ENCODE measurements at places on chromosomes 7 and 10.

- DNase-seq = peak; percentile 4
These were observed 46.6 kb downstream of the LRRN3 start for GRCh38 chr7:111137296-111138192.

DNA sequence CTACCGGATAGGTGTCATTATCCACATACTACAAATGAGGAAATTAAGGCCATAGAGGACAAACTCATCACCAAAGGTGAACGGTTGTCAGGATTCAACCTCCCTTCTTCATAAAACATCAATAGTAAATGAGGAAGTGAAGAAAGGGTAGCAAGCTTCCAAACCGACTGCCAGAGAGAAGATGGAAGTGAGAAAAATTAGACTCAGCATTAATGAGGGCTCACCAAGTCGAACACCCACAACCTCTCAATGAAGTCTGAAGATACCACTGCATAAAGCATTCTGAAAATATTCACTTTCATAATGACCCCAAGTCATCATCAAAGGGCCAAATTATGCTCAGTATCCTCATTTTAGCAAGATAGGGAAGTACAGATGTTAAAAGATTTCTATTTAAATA, 29.6 kb downstream of the ABCB4 start:
- DNase-seq = no peak

GRCh38 chr7:5388905-5389433, 34.7 kb downstream of the TNRC18 start:
- DNase-seq = no peak

DNA sequence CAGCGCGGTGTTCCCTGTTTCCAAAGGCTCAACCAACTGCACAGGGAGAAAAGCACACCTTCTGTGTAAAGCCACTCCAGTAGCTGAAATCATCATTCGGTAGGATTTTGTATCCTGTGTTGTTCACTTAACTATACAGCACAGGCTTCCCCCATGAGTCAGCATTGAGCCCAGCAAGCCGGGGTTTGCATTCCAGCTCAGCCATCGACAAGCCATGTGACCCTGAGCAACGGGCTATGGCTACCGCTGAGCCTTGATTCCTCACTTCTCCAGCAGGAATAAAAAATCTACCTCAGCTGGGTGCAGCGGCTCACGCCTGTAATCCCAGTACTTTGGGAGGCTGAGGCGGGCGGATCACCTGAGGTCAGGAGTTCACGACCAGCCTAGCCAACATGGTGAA, 44.1 kb upstream of the ATP6V0A4 start:
- no peak for DNase-seq

DNA sequence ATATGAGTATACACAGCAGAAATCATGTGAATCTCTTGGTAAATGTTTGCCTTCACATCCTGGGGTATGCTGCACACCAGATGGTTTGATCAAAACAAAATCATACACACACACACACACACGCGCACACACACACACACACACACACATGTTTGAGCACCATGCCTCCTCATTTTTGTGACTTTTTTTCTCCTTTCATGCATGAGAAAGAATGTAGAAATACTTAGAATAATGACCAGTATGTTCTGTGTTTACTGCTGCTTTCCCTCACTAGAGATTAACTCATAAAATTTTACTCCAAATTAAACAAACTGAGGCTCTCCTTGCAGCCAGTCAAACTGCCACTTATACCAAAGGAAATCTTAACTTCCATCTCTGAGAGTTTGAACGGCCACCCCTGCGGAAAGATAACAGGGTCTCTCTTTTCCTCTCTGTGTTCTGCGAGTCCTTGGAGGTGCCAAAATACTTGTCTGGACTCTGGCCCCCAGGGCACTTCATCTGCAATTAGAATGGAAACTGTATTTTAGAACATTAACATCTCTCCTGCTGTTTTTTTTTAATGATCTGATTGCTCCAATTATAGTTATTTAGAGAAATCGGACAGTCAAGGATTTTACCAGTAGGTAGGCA, 320.8 kb upstream of the NFE2L3 start:
- no peak for DNase-seq

DNA sequence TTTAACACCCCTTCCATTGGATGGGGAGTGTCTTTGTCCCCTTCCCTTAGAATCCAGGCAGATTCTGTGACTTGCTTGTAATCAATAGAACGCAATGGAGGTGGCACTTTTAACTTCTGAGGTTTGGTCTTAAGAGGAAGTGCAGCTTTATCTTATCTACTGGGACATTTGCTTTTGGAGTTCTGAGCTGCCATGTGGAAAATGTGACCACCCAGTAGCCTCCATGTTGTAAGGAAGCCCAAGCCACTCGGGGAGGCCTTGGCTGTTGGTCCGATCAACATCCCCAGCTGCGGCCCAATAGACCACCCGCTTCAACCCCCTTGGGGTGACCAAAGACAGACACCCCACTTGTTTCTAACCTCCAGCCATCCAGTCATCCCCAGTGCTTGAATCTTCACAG, 86.3 kb upstream of the FAM171A1 start:
- DNase-seq = no peak

DNA sequence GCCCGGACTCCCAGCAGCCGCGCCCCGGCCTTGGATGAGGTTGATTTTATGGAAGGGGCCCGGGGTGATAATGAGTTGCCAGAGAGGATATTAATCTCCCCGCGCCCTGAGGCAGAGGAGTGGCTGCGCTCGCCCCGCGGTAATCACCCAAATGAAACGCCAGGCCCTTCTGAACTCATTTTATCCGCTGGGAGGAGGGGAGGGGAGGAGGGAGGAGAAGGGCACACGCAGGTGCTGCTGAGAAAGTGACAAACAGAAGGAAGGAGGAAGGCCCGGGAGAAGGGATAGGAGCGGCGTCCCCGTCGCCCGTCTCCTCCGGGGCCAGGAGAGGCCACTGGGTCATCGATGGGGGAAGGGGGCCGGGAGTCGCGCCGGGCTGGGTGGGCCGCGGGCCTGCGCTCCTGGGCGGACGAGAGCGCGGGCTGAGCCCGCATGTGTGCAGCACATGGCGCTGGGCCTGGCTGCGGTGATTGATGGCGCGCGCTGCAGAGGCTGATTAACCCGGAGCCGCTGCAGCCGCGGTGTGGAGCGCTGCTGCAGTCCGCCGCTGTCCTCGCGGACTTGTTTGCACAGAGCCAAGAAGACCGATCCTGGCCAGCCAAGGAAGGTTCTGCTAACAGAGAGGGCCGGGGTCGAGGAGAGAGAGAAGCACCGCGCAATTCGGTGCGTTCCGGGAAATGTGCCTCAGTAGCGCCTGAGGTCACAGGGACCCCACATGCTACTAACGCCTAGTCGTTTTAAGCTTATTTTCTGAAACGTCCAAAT, 6.5 kb downstream of the MNX1 start:
- no peak for DNase-seq

- no peak for DNase-seq
These were observed 109.1 kb downstream of the POLL start for GRCh38 chr10:101478956-101479355.

DNA sequence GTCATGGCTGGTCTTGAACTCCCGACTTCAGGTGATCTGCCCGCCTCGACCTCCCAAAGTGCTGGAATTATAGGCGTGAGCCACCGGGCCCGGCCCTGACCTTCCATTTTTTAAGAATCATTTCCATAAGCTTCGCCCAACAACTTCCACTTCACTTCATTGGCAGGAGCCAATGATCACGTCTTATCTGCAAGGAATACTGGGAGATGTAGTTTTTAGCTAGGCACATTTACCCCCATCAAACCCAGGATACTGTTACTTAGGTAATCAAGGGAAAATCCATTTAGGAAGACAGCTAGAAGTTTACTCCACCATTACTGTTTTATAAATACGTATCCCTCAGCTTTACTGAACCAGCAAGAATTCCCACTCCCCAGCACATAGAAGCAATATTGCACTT, 3.4 kb upstream of the CDK13 start:
- no peak for DNase-seq

DNA sequence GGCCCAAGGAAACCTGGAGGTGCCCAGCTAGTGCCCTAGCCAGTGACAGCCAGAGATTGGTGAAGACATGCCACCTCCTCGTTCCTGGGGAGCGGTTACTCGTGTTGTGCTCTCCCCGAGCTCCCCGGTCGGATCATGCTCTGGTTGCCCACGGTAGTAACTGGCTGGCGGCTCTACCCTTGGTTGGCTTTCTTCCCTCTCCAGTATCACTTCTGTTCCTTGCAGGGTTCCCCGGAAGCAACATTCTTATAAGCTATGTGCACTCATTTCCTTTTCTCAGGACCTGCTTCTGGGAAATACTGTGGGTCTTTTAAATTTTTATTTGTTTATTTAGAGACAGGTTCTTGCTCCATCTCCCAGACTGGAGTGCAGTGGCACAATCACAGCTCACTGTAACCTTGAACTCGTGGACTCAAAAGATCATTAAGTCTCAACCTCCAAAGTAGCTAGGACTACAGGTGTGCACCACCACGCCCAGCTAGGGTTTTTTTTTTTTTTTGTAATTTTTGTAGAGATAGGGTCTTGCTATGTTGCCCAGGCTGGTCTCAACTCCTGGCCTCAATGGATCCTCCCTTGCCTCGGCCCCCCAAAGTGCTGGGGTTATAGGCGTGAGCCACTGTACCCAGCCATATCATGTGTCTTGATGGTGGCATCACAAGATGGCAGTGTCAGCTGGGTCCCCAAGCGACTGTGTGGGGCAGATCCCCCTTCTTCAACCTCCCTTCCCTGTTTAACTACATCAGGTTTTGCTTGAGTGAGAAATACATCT, 6.9 kb upstream of the CALHM1 start:
- DNase-seq = no peak

GRCh38 chr7:54338319-54338718, 203.9 kb upstream of the VSTM2A start:
- DNase-seq = no peak

DNA sequence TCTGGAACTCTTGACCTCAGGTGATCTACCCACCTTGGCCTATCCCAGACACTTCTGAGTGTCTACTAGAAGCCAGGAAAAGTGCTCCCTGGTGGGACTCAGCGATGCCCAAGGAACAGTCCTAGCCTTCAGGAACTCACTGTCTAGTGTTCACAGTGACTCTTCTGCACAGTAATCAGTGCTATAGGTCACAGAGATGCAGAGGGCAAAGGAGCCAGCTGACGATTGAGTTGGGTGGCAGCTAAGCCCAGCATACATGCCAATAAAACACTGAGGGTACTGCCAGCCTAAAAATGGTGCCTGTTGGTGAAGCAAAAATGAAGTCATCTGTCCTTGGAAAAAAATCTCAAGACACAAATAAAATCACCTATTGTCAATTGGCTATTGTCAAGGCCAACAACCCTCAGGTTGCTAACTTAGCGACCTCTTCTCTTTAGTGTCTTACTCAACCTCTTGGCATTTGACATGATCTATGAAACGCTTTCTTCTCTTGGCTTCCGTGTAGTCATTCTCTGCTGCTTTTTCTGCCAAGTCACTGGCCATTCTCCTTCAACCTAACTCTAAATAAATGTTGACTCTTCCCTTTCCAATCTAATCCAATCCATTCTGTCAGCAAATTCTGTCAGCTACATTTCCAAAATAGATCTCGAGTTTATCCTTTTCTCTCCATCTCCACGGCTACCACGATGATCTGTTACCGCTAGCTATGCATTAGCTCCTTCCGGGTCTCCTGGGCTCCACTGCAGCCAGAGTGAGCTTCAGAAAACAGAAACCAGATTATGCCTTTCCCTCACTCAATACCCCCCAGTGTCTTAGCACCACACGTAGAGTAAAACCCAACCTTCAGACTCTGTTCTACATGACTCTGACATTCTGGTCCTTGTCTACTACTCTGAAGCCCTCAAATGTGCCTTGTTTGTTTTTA, 99.2 kb downstream of the ATXN7L1 start:
- DNase-seq = no peak

DNA sequence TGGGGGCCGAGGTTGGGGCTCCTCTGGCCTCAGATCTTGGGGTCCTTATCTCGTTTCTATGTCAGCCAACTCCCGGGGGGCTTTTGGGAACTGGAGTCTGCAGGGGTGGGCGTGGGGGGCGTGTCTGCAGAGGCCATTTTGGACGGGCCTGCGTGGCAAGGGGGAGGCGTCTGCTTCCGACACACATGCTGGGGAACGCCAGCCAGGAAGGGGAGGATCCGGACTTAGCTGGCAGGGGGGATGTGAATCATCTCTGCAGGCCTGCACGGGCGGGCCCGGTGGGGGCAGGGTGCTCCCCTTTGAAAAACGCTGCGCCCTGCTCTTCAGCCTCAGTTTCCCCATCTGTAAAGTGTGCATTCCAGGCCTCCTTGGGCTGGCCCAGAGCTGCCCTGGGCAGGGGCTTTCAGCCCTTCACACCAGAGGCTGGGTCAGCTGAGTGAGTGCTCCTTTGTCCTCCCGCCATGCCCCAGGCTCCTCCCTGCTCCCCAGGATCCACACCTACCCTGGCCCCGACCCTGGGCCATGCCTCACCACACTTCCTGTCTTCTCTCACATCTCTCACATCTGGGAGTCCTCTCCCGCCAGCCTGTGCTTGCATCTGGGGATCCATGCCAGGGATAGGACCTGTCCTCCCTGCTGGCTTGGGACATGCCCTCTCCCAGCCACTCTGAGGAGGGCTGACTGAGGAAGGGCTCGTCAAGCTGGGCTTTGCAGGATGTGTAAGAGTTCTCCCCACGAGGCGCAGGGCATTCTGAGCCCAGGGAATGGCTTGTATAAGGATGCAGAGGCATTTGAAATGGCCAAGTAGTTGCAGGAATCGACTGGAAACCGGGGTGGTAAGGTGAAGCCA, 172.6 kb upstream of the TNRC18 start:
- DNase-seq = peak; percentile 64

- no peak for DNase-seq
These were observed 19.7 kb downstream of the UBTD1 start for GRCh38 chr10:97518301-97519043.

- DNase-seq = no peak
These were observed 105.1 kb downstream of the GRB10 start for GRCh38 chr7:50677638-50677996.

- DNase-seq = no peak
These were observed 23.7 kb downstream of the USP6NL start for GRCh38 chr10:11587722-11588259.

- no peak for DNase-seq
These were observed 254.2 kb upstream of the HABP2 start for GRCh38 chr10:113298616-113299015.

DNA sequence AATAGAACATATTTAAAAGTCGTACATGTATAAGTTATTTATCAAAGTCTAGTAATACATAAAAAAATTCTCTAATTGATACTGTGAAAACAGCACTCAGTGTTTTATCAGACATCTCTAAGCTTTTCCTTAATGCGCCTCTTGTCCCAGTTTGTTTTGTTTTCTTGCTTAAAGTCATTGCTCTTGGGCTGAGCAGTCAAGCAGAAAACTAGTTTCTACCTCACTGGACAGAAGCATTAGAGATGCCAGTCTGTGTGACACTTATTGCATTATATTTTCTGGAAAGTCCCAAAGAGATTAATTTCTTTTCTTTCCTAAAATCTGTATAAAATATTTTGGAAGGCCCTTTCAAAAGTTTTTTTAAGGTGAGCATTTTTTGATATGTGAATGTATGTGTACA, 236.2 kb downstream of the PCLO start:
- no peak for DNase-seq

DNA sequence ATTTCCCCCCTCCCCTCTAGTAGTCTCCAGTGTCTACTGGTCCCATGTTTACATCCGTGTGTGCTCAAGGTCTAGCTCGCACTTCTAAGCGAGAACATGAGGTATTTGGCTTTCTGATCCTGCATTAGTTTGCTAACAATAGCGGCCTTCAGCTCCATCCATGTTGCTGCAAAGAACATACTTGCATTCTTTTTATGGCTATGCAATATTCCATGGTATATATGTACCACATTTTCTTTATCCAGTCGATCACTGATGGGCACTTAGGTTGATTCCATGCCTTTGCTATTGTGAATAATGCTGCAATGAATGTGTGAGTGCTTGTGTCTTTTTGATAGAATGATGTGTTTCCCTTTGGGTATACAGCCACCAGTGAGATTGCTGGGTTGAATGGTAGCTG, 160.6 kb downstream of the SFMBT2 start:
- no peak for DNase-seq

- peak; percentile 57 for DNase-seq
These were observed 15.6 kb downstream of the SHH start for GRCh38 chr7:155796381-155797261.
